ENCODE measurements at places on chromosomes 7 and 10.

DNA sequence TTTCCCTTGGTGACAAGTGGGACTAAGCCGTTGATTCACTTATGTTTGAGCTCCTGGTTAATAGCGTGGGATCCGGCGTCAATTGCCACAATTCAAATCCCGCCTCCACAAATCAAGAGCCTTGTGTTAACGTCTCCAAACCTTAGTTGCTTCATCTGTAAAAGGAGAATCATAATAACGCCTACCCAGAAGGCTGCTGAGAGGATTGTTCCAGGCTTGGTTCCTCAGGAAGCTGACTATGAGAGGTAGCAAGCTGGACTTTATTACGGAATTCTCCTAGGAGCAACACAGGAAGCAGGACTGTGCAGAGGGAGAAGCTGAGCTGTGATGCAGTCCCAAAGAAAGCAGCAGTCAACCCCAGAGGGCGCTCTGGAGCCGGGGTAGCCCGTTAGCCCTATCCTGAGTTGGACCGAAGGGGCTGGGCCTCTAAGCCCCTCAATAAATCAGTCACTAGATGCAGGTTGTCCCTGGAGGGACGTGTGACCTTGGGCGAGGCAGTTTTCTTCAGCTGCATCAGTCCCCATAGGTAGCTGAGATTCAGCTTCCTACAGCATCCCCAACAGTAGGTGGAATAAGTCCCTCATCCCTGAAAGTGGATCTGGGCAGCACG, 6.9 kb upstream of the BAG3 start:
- DNase-seq: no peak

DNA sequence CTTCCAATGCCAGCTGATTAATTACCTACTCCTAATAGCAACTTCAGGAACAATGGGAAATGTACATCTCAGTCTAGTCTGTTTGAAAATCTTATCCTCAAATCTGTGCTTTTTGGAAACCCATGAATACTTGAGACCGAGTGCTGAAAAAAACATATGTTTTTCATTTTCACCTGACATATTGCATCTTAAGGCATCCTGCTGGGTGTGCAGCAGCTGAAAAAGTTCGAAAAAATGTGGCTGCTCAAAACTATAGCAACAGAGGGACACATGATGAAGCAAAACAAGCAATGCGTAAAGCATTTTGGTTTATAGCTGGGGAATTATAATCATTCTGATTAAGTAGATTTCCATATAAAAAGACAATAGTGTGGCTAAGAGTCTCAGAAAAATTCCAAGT, 218.0 kb downstream of the CREB5 start:
- no peak for DNase-seq

- DNase-seq: no peak
Observed at GRCh38 chr10:131891196-131891928, 9.4 kb upstream of the PPP2R2D start.

DNA sequence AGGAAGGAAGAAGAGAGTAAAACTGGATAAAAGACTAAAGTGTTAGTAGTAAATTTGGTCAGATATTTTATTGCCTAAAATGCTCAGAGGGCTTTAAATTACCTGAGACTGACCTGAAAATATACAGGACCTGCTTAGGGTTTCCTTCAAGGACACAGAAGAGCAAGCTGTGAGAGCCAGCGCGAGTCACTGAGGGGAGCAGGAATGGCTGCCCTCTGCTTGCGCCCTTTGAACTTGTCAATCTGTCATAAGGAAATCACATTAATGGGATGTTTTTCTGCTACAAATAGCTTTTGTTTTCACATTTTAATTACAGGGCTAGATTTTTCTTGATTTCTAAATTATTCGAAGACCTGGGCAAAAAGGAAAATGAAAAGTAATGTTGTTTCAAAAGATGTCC, 26.9 kb downstream of the DNAJB9 start:
- no peak for DNase-seq

DNA sequence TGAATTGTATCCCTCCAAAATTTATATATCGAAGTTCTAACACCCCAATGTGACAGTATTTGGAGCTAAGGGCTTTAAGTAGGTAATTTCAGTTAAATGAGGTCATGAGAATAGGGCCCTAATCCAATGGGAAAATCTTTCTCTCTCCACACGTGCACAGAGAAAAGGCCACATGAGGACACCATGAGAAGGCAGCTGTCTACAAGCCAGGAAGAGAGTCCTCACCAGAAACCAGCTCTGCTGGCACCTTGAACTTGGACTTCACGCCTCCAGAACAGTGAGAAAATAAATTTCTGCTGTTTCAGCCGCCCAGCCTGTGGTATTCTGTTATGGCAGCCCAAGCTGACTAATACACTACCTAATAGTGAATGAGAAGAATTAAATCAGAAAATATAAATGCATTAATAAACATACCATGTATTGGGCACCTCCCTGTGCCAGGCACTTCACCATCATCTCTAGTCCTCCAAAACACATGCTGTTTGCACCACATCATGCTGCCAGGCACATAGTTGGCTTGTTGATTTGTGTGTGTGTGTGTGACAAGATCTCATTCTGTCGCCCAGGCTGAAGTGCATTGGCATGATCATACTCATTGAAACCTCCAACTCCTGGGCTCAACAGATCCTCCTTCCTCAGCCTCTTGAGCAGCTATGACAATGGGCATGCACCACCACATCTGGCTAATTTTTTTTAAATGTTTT, 9.1 kb upstream of the TOMM7 start:
- no peak for DNase-seq

- no peak for DNase-seq
Observed at GRCh38 chr7:25656581-25657026, 428.3 kb upstream of the NPVF start.

GRCh38 chr7:155576416-155576815, 30.1 kb upstream of the CNPY1 start:
- no peak for DNase-seq

DNA sequence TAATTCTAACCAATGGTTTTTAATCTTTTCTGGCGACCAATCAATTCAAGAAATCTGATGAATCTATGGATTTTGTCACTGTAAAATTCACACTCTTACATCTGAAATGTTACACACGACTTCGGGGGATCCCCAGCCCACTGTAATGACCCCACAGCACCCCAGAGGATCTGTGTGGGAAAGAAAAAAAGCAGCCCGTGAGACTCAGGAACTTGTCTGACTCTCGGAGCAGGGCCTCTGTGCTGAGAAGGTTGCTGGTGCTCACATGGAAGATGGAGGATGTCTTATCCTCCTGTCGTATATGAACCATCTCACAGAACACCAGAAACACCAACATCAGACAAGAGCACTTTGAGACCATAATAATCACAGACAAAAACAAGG, 228.4 kb upstream of the INHBA start:
- no peak for DNase-seq

GRCh38 chr10:48458662-48459048, 146.2 kb downstream of the ARHGAP22 start:
- DNase-seq: no peak

- no peak for DNase-seq
Observed at GRCh38 chr7:4866528-4867496, 5.0 kb upstream of the PAPOLB start.

- no peak for DNase-seq
Observed at GRCh38 chr10:126101736-126102135, 205.4 kb downstream of the FANK1 start.

DNA sequence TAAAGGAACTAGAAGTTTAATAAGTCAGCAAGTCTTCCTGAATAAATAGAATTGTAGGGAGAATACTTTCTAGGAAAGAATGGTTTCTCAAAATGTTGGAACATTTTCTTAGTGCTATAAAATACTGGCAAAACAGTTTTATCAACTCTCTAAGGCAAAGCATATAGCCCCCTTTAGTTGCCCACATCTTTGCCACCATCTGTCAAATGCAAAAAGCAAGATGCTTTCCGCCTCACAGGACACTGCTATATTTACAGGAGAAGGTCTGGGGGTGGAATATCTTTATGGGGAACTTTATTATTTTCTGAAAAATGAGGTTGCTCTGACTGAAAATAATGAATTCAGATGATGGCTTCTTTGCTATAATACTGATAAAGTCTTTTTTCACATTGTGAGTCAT, 78.3 kb downstream of the SVOPL start:
- no peak for DNase-seq

GRCh38 chr7:816751-817671, 15.3 kb upstream of the SUN1 start:
- DNase-seq: peak; percentile 32

DNA sequence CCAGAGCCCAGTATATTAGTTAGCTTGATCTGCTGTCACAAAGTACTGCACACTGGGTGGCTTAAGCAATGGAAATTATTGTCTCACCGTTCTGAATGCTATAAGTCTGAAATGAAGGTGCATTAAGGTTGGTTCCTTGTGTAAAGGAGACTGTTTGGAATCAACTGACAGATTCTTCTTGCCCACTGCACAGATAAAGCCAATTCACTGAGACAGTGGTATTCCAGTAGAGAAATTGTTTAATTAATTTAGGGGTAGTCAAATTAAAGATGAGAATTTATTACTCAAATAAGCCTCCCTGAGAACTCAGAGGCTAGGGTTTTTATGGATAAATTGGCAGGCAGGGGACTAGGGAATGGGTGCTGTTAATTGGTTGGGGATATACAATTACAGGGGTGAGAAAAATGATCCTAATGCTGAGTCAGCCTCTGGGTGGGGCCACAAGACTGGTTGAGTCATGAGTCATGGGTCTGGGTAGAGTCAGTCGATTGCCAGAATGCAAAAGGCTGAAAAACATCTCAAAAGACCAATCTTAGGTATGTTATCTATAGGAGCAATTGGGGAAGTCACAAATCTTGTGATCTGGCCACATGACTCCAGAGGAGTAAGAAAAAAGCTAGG, 23.5 kb upstream of the SAMD9L start:
- no peak for DNase-seq

GRCh38 chr7:356691-357462, 66.9 kb downstream of the FOXL3 start:
- DNase-seq: no peak

DNA sequence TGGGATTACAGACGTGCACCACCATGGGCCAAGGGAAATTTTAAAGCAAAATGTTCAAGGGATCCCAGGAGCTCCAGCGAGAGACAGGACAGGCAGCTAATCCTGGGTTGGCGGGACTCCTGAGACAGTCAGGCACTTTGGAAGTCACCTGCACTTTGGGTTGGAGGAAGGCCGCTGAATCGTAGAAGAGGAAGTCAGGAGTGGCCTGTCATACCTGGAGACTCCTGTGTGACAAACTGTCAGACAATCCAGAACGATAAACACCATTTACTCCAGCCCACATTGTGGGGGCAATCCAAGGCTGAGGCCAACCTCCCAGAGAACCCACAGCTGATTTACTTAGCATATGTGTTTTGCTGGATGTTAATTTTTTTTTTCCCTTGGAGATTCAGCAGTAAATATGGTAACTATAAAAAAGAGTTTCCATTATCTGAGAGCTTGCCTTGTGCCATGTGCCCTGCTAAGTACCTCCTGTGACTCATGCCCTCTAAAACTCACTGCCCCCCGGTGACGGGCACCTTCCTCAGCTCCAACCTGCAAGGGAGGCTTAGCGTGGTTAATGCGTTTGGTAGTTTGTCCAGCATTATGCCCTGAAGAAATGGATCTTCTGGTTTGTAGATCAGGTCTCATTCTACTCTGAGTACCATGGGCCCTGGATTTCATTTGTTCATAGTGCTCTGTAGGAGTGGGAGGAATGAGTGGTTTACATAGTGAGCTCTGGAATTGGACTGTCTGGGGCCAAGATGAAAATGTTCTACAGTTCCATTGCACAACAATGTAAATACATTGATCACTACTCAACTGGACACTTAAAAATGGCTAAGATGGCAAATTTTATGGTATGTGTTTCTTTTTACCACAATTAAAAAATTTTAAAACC, 50.9 kb downstream of the ICA1 start:
- no peak for DNase-seq

- no peak for DNase-seq
Observed at GRCh38 chr7:23337374-23337773, 38.2 kb downstream of the MALSU1 start.

GRCh38 chr10:47366731-47367460, 17.2 kb downstream of the ZNF488 start:
- DNase-seq: no peak

DNA sequence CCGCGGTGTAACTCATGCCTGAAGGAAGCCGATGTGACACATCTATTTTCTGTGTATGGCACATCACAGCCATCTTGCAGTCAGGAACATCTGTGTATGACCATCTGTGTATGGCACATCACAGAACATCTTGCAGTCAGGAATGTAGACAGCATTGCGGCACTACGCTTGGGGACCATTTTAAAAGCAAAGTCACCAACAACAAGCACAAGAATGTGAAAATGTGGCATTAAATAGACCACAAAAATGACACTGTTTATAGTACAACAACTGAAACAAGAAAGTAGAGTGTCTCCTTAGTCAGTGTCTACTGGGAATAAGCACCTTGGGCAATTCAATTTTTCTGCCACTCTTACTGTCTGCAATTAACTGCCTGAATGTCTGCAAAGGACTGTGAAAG, 124.4 kb downstream of the HGF start:
- no peak for DNase-seq

GRCh38 chr7:121530227-121531174, 134.4 kb upstream of the FAM3C start:
- DNase-seq: peak; percentile 68

GRCh38 chr7:22997871-22998518, 15.9 kb downstream of the HYCC1 start:
- DNase-seq: no peak

GRCh38 chr10:43781480-43782361, 133.0 kb upstream of the ZNF32 start:
- DNase-seq: peak; percentile 7

- DNase-seq: no peak
Observed at GRCh38 chr7:111096997-111097396, 6.1 kb downstream of the LRRN3 start.

DNA sequence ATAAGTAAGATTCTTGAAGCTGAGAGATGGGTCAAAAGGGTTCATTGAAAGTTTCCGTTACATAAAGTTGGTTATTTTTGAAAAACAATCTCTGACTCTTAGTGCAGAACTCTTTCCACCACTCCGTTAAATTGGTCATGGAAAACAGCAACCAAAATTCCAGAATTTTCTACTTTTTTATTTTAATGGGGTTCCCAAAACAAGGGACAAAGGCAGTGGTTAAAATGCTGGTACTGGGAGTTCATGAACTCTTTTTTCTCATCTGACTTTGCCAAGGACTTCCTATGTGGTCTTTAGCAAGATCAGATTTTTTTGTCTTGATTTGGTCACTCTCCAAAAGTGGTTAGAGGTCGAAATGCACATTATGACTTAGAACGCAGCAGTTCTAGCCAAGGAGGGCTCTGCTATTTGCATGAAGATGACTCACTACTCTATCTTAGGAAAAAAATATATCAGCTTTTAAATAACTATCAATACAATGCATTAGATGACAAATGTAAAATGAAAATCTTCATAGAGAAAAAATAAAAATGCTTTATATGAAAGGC, 145.7 kb downstream of the REEP3 start:
- no peak for DNase-seq

DNA sequence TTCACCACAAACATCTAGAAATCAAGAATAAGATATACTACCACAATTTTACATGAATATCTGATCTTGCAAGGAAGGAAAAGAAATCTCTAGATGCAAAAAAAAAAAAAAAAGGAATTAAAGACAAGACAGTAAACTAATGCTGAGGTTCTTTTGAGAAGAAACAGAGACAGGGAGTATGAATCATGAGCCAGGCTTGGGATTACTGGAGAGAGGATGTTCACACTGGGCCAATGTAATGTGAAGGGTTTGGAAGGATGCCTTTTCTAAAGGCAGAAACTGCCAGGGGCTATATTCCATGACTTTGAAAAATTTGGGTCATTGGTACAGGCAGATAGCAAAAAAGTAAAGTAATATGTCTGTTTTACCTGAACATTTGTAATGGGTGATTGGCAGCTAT, 573.0 kb upstream of the IGFBP3 start:
- no peak for DNase-seq

- DNase-seq: no peak
Observed at GRCh38 chr7:144011458-144012230, 11.5 kb downstream of the OR6B1 start.

Data from CD4-positive, alpha-beta T cell treated with Interleukin-17A for 1 hour (primary cell).